ENCODE measurements at places on chromosomes 2 and 18. TPM values are rescaled to one million over a fixed set of nuclear protein-coding genes. Genes with fewer than 3 reads are reported as not detected.

Gene PELI1
- 274 TPM for total RNA-seq

Gene SRD5A2
- total RNA-seq: not detected

Gene RNF144A
- 39.0 TPM for total RNA-seq

Gene CFC1B
- total RNA-seq: not detected

Gene FAM237A
- total RNA-seq: not detected

Gene UGT1A3
- total RNA-seq: not detected

Gene MRPL53
- 44.3 TPM for total RNA-seq

Gene ST8SIA3
- total RNA-seq: not detected

Gene MC5R
- total RNA-seq: not detected

Gene SAG
- 0.22 TPM for total RNA-seq

Gene CNRIP1
- total RNA-seq: not detected

Gene GPR45
- not detected for total RNA-seq

Gene SMYD1
- not detected for total RNA-seq

Gene REG3G
- total RNA-seq: not detected

Gene LDLRAD4
- total RNA-seq: 52.7 TPM

Gene SPATA3
- not detected for total RNA-seq

Gene C2orf72
- not detected for total RNA-seq

Gene UGT1A10
- total RNA-seq: not detected

Gene RGPD4
- total RNA-seq: 0.63 TPM

Gene MOB1A
- total RNA-seq: 150 TPM

Gene METTL8
- 9.7 TPM for total RNA-seq

Gene RND3
- not detected for total RNA-seq

Gene PDE11A
- not detected for total RNA-seq

Gene PPM1G
- total RNA-seq: 30.4 TPM

Gene C2orf42
- total RNA-seq: 16.9 TPM

Gene AQP12A
- total RNA-seq: not detected

Gene STAT4
- 77.1 TPM for total RNA-seq

Gene CAVIN2
- 0.16 TPM for total RNA-seq

Gene TPO
- 0.27 TPM for total RNA-seq

Gene HOXD12
- not detected for total RNA-seq

Gene UGT1A8
- total RNA-seq: not detected

Gene TMEM17
- not detected for total RNA-seq

Gene CNDP1
- 0.39 TPM for total RNA-seq

Gene MAP3K19
- total RNA-seq: not detected

Gene PTPRN
- total RNA-seq: not detected

Gene CXCR1
- 0.08 TPM for total RNA-seq

Gene PLB1
- 1.6 TPM for total RNA-seq

Gene LBX2
- total RNA-seq: not detected

Gene OTX1
- total RNA-seq: not detected

Gene UNC80
- not detected for total RNA-seq

Gene TMEM198
- total RNA-seq: 0.91 TPM

Gene IL1RN
- 0.58 TPM for total RNA-seq

Gene ACMSD
- not detected for total RNA-seq

Gene GRB14
- not detected for total RNA-seq

Gene RAPGEF4
- total RNA-seq: 0.69 TPM

Gene CHST9
- not detected for total RNA-seq

Gene EPB41L3
- 11.2 TPM for total RNA-seq

Gene FOXD4L1
- not detected for total RNA-seq

Gene ZNF519
- 10.4 TPM for total RNA-seq

Gene EPB41L5
- total RNA-seq: 4.6 TPM

Gene LRATD1
- not detected for total RNA-seq

Gene NCL
- 387 TPM for total RNA-seq

Gene SERPINB4
- not detected for total RNA-seq

Gene E2F6
- 3.5 TPM for total RNA-seq
